ENCODE measurements at places on chromosomes 13 and 19.
A peak's percentile ranks its signal among the peaks of the same experiment; 100 is the strongest.

GRCh38 chr13:40272776-40273139, 393.7 kb downstream of the FOXO1 start:
- peak; percentile 76 for DNase-seq

DNA sequence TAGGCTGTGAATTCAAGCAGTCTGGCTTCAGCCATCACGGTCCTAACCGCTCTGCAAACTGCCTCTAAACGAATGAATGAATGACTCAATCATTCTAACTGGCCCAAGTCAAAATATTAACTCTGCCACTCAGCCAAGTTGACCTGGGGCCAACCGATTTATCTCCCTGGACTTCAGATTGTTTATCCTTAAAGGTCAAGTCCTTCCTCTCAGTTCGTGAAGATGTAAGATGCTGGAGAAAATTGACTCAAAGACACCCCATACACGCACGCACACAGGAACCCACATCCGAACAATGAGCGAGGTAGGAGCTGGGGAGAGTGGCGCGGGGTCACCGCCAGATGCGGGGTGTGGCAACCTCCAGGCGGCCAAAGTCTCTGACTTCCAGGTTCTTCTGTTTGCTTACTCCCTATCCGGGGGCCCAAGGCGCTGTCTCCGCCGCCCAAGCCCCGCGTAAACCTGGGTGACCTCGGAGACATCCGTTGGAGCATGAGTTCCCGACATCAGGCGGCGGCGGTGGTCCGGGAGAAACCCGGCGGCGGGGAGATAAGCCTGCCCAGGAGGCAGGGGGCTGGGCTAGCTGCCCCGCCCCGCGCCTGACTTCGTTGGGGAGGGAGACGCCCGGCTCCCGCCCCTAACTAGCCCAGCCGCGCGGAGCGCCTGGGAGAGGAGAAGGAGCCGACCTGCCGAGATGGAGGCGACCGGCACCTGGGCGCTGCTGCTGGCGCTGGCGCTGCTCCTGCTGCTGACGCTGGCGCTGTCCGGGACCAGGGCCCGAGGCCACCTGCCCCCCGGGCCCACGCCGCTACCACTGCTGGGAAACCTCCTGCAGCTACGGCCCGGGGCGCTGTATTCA, at the start of gene CYP2S1:
Gene CYP2S1, plus strand, starts transcription at position 646 of the 856 bp plus-strand sequence. Its CDS starts 46 bp downstream, at position 692.
- peak; percentile 57 for DNase-seq

- DNase-seq, result no peak
Observed at GRCh38 chr13:28490061-28490460, 4.9 kb downstream of the FLT1 start.

DNA sequence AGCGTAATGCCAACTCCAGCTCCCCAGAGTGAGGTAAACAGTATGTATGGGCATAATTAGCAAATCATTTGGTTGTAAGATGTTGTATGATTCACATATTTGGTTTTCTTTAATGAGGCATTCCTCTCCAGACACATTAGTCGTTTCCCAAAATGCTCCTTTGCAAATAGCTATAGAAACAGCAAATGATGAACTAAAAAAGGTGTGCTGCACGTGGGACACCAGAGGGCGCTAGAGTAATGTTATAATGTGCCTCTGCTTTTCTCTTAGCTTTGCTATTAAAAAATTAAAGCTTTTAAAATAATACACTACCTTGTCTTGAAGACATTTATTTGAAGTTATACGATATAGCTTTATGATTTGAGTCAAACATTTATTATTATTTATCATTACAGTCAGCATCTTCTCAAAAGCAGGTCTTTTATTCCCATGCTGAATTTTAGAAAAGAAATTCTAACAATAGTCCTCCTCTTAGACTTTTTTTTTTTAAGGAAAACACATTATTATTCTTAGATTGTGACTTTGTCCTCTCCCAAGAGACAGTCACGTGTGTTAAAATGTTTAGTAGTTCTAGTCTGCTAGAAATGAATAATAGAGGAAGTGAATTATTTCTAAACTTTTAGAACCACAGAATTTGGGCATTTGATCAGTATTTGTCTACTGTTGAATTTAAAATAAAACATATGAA, 121.6 kb upstream of the FRY start:
- DNase-seq, result peak; percentile 63

GRCh38 chr13:62014299-62014698, 598.6 kb upstream of the PCDH20 start:
- DNase-seq, result peak; percentile 54

DNA sequence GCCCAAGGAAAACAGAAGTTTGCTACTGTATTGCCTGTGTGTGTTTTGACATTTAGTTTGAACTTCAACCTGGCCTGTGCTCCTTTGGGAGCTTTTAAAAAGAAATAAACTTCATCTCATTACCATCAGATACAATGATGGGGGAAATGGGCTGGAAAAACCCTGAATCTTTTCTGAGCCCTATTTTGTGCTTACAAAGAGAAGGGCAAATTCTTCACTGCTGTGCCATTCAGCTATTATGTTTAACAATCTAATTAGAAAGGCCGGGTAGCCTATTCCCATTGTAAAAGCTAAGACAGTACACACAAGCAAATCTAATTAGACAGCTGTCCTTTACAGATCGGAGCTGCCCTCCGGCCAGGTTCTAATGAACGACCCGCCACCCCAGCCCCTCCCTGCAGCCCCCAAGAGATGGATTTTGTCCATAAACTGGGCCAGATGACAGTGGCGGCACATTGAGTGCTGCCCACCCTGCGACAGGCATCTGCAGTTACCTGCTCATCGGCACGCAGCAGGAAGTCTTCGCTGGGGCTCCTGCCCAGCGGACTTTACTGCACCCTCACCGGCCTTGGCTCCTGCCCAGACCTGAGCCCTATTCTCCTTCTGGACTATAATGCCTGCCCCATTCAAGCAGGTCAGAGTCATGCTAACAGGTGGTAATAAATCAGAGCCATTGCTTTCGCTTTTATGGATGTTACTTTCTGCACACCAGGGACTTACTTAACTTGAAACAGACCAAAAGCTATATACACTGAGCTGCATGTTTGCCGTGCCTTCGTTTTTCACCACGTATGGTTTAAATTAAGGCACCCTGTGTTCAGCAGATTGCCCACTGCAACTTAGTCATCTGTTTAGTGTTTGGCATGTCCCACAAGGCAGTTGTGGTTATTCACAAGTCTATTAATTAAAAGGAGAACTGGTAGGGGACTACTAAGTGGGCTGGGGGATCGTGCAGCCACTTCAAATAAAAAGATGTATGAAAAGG, 549.6 kb downstream of the FGF9 start:
- no peak for DNase-seq

DNA sequence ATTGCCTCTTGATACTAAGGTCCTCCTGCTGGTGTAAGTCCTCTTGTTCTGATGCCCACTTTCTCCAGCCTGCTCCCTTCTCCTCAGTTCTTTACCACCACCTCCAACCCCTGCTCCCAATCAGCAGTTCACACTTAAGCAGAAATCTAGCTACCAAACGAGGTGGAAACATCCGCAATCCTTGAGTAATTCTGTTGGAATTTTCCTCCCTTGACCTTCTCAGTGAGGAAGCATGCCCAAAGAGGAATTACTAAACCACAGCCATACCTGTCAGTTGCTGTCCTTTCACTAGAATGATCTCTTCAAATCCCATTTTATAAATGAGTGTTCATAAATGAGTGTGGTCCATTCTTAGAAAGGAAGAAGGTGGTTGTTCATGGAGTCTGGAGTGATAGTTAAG, 289.9 kb downstream of the DACH1 start:
- peak; percentile 13 for DNase-seq

GRCh38 chr19:48490981-48491792, 20.4 kb downstream of the LMTK3 start:
- peak; percentile 29 for DNase-seq

DNA sequence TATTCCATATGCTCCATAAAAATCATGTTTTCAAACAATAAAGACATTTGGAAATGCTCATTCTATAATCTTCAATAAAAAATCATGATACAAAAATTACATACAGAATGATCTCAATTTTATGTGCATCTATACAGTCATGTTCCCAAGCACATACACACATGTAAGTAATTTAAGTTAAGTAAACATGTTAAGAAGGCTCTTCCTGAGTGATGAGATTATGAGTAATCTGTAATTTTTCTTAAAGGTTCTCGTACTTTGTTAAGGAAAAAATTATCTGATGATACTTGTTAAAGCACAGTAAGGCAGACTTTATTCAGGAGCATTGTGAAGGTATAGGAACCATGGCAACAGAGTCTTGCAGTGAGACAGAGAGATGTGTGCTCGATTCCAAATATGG, 30.0 kb upstream of the DLEU7 start:
- peak; percentile 3 for DNase-seq

- no peak for DNase-seq
Observed at GRCh38 chr19:28242317-28242927, 970.5 kb downstream of the UQCRFS1 start.

- no peak for DNase-seq
Observed at GRCh38 chr13:99994638-99995020, 13.0 kb downstream of the ZIC2 start.

DNA sequence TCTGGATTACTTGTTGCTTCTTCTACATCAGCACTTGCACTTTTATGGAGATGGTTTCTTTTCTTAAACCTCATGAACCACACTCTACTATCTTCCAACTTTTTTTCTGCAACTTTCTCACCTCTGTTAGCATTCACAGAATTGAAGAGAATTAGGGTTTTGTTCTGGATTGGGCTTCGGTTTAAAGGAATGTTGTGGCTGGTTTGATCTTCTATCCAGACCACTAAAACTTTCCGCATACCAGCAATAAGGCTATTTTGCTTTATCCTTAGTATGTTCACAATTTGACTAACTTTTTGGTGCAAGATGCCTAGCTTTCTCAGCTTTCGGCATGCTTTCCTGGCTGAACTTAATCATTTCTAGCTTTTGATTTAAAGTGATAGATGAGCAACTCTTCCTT, 666.7 kb upstream of the MIR17HG start:
- no peak for DNase-seq

DNA sequence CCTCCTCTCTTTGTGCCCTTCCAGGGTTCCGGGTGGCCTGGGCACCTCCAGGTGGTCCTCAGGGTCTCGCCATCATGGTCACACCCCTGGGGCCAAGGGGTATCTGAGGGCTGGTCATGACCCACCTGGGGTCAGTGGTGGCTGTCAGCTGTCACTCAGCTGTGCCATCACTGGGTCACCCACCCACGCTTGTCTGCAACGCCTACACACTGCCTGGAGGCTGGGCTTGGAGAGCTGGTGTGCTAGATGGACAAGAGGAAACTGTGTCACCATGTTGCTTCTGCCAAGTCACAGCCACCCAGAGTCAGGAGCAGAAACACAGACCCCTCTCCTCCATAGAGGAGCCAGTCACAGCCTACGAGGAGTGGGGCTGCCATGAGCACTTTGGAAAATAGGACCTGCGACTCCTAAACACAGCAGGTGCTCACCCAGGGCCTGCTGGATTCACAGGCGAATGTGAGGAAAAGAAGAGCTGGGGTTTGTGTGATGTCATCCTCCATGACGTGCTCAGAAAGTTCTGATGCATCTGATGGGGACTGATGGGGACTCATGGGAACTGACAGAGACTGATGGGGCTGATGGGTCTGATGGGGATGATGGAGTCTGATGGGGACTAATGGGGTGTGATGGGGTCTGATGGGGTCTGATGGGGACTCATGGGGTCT, 10.7 kb upstream of the GRTP1 start:
- DNase-seq, result no peak

- no peak for DNase-seq
Observed at GRCh38 chr19:1538978-1539377, 15.1 kb downstream of the PLK5 start.

DNA sequence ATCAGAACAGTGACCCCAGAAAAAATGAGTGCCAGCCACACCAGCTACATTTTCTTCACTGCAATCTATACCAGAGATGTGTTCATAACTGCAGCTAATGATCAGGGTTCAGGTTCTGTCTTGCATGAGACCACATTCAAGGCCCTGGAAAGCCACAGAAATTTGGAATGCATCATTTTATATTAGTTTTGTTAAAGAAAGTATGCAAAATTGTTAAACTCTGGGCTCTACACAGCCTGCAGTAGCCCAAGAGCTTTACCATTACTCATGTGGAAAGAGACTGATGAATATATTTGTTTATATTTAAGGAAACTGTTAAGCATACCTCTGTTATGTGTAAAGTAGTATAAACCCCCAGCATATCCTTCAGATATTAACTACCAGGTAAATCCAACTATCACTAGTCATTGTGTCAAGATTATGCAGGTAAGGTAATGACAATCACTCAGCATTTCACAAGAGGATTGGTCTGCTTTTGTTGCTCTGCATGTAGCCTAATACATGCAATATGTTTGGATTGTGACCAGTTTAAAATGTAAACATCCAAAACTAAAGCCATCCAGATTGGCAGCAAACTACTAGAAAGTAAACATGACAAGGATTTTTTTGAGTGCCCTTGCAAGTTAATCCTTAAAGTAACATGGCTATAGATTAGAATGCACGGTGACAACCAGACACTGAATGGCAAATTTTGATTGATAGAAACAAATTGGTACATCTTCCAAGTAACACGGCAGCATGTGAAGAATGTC, 429.1 kb upstream of the ARGLU1 start:
- DNase-seq, result no peak

DNA sequence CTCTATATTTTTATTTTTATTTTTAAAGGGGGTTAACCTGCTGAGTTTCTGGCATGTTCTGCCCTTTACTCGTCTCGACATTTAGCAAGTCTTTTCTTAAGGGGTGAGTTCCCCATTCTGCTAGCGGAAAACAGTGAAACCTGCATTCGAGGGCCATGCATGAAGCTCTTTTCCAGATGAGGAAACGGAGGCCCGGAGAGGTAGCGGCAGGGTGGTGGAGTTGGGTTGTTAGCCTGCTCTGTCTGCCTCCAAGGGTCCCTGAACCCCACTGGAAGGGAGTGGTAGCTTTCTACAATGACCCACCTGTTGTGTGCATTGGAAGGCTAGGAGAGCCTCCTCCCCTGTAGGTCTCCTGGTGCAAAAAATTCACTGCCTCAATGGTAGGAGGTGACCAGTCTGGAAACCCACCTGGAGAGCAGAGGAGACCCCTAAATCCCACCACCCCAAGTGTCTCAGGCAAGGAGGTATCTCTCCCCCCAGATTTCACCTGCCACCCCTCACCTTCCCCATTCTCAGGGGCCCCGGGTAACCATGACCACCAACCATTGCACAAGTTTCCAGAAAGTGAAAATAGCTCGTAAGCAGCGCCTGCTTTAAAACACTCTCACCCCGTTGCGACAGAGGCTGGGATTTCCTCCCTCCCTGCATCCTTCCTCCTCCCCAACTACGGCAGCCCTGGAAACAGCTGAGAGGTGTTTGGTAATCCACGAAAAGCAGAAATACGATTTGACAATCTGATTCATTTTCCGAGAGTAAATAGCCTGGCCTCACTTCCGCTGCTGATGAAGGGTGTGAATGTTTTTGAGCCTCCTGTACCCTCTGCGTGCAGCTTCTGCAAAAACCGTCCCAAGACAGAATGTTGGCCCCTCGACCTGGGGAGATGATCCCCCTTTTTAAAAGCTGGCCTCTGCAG, 3.5 kb downstream of the KLF2 start:
- no peak for DNase-seq

GRCh38 chr13:113491418-113491883, 940 bp upstream of the DCUN1D2 start:
- peak; percentile 11 for DNase-seq

GRCh38 chr13:67224148-67224846, 5.8 kb downstream of the PCDH9 start:
- DNase-seq, result peak; percentile 69

Data from PC-3 (cell line).